ENCODE measurements at places on chromosomes 5 and 9. TPM values are rescaled to one million over a fixed set of nuclear protein-coding genes. Genes with fewer than 3 reads are reported as not detected.

The SHROOM1 gene
- 3.2 TPM for total RNA-seq

The EIF4E1B gene
- total RNA-seq, result not detected

- no peak overlapping the region for H3K4me3 ChIP-seq
- no peak for DNase-seq
- no peaks in the 10 kb centered on the region for H3K27me3 ChIP-seq
- no peaks in the 10 kb centered on the region for H3K4me1 ChIP-seq
- no peak overlapping the region for H3K27ac ChIP-seq
These were observed 76.8 kb downstream of the LMX1B start for GRCh38 chr9:126690431-126691051.

DNA sequence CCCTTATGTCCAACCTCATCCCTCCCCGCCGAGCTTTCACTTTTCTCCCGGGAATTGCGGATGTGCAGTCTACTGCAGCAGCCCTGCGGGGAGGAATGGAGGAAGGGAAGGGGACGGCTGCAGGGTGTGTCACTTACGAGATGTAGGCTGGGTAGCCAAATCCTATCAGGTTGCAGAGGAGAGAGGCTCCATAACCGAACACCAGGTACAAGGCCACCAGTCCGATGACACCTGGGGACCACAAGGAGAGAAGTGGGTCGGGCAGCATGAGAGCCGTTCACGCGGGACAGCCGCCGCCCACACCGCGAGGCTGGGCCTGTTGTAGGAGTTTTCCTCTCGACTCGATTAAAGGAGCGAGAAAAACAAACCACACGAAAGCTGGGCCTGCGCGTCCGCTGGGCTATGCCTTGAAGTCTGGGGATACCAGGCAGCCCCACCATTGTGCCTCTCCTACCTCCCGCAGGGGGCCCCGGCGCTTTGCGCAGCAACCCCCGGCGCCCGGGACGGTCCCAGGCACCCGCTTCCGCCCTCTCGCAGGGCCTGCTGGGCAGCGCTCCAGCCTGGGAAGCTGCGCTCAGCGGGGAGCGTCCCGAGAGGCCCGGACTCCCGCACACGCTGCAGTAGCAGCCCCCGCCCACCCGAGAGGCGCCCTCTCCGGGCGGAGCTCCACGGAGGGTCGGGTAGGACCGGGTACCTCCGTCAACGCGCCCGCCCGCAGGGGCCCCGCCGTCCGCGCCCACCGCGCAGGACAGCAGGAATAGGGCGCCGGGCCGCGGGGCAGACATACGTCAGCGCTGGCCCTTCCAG, 798 bp downstream of the REEP5 start:
- H3K4me1 ChIP-seq, result no peaks in the 10 kb centered on the region
- H3K27ac ChIP-seq, result peak overlapping the region; percentile 98
- DNase-seq, result no peak
- H3K36me3 ChIP-seq, result peaks cover 16% of the 10 kb centered on the region
- H3K27me3 ChIP-seq, result no peaks in the 10 kb centered on the region
- H3K4me3 ChIP-seq, result peak overlapping the region; percentile 84

DNA sequence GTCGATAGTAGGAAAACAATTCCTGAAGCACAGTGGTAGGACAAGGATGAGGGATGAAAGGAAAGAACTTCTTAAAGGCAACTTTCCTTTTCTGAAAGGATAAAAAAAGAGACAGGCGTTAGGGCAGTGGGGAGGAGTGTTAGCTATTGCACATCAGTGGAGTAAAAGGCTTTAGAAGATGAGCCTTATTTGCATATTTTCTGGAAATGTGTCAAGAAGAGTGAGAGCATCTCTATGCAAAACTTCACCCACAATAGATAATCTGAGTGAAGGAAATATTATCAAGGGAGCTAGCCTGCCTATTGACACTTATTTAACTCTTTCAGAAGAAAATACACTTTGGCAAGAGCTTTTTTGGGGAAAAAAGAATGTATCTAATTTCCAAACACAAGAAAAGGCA, 151.6 kb downstream of the MACIR start:
- H3K36me3 ChIP-seq, result no peaks in the 10 kb centered on the region
- H3K27ac ChIP-seq, result no peak overlapping the region
- no peaks in the 10 kb centered on the region for H3K4me1 ChIP-seq
